Activated CD4-positive, alpha-beta T cell treated with anti-CD3 and anti-CD28 coated beads, Interleukin-2, Interleukin-6, amounts not matched to agents 100 ng/mL and 50 ng/mL, durations not matched to agents 16 hours and 8 hours (primary cell): ENCODE measurements at places on chromosomes 11 and 22.

- DNase-seq = no peak
These were observed 40.3 kb downstream of the ALX4 start for GRCh38 chr11:44269369-44270351.

GRCh38 chr11:19934828-19935259 lies 222.2 kb downstream of the NAV2 start:
- no peak for DNase-seq

DNA sequence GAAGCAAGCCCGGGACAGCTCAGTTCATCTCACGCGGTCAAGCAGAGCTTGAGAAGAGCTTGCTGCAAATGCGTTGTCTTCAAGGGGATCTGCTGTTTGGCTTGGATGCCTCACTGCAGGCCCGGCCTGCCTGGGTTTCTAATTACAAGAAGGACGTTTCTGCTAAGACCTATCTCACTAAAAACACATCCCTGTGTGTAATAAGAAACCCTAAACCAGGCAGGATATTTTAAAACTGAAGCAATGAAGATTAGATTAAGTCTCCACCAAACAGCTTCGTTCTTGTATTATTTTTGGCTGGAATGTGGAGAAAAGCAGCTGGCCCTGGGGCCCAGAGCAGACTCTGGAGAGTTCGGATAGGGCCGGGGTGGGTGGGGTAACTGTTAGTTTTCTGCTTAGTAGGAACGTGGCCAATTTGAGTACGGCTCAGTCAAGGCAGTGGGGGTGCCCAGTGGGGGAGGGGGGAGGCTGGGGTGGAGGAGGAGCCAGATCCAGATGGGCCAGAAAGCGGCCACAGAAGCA lies 6.0 kb downstream of the PKNOX2 start:
- DNase-seq = no peak

DNA sequence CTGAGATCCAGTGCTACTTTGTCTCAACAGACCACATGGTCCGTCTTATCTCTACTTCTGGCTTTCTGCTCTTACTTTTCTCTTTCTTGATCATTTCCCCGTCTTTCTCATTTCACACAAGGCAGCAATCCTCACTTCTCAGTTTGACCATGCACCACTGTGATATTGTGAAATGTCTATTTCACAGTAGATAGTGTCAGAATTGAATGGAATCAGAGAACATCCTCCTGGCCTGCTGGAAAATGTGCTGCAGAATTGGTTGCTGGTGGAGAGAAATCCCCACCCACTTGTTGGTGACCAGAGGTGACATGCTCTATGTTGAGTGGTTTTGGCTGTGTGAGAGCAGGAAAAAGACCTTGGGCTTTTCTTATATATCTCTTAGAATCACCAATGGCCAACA lies 57.8 kb upstream of the RCN1 start:
- peak; percentile 39 for DNase-seq

DNA sequence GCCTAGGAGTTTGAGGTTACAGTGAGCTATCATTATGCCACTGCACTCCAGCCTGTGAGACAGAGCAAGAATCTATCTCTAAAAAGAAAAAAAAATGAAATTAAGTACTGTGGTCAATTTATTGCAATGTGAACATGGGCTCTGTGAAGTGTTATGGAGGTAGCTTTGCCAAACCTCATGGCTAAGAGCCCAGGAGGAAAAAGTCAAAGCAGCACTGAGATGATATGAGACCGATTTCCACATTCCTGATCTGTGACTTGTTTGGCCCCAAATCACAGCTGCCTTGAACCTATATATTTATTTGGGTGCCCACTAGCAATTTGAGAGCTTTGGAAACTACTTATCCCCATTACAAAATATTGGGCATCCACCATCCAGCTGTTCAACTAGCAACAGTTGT lies 29.8 kb upstream of the TMEM135 start:
- DNase-seq = no peak

GRCh38 chr11:4697585-4697984 lies at the start of gene OR51E2:
Gene OR51E2 (minus strand): TSS chr11:4697853. CDS start chr11:4682711, 15,142 bp downstream.
- no peak for DNase-seq

GRCh38 chr22:20106205-20106848 lies 9.6 kb upstream of the RANBP1 start:
- DNase-seq = no peak

GRCh38 chr11:34168642-34169420 lies 63.4 kb downstream of the NAT10 start:
- no peak for DNase-seq

DNA sequence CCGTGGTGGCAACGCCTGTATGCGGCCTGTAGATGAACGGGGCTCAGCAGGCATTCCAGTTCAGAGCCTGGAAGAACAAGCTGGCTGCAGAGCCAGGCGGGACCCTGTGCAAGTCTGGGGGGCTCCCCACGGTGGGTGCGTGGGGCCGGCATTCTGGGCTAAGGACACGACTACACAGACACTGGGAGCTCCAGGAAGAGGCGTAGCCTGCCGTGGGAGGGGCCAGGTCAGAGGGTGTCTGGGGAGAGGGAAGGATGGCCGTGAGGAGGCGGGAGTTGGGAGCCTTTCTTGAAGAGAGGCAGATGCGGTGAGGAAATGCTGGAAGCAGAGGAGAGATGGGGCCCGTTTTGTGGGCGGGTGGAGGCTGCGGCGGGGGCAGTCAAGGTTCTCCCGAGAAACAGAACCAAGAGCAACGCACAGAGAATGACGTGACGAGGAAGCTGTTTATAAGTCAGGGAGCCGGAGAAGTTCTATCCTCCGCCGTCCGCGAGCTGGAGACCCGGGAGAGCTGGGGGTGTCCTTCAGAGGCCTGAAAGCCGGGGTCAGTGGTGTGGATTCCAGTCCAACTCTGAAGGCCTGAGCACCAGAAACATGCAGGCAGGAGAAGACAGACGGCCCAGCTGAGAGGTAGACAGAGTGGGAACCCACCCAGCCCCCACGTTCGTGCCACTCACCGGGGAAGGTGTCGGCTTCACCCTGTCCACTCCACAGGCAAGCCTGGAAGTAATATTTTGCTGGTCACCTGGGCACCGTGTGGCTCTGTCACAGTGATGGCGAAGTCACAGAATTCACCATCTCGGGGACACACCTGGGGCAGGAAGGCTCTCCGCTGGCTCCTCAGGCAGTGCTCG lies 529.6 kb downstream of the BRD1 start:
- no peak for DNase-seq

DNA sequence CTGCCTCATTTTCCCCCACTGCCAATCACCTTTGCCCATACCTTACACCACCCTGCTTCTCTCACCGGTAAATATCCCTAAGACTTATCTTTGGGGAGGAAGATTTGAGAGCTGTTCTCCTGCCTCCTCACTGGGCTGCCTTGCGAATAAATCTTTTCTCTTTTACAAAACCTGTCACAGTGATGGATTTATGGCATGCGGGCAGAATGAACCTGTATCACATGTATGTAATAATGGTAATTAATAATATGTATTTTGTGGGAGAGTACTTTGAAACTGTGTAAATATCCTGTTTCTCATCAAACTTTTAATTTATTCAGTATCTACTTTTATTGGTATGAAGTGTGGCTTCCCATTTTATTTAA lies 3.6 kb upstream of the USP18 start:
- no peak for DNase-seq

GRCh38 chr22:23467721-23468294 lies 112.3 kb downstream of the IGLL1 start:
- no peak for DNase-seq

DNA sequence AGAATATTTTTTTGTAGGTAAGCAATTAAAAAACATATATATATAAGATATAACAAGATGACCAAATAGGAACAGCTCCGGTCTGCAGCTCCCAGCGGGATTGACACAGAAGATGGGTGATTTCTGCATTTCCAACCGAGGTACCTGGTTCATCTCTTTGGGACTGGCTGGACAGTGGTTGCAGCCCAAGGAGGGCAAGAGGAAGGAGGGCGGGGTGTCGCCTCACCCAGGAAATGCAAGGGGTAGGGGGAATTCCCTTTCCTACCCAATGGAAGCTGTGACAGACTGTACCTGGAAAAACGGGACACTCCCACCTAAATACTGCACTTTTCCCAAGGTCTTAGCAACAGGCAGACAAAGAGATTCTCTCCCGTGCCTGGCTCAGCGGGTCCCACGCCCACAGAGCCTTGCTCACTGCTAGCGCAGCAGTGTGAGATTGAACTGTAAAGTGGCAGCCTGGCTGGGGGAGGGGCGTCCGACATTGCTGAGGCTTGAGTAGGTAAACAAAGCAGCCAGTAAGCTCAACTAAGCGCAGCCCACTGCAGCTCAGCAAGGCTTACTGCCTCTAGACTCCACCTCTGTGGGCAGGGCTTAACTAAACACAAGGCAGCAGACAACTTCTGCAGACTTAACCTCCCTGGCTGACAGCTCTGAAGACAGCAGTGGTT lies 163.8 kb downstream of the CWF19L2 start:
- no peak for DNase-seq

DNA sequence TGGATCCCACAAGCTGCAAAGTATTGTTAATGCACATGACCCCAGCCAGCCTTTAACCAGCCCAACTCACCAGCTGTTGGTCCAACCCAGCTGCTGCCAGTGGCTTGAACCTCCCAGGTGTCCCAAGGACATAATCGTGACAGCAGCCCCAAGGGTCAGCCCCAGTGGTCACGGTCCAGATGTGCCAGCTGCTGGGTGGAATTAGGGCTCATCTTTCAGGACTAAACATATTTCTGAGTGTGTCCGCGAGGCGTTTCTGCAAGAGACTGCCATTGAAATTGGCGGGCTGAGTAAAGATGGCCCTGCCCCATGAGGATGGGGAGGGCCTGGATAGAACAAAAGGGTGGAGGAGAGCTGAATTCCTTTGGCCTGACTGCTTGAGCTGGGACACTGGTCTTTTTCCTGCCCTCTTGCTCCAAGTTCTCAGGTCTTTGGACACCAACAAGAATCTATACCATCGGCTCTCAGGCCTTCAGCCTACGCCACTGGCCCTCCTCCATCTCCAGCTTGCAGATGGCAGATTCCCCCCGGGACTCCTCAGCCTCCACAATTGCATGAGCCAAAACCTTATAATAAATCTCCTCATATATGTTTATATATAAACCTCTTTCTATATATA lies 240.2 kb downstream of the MN1 start:
- no peak for DNase-seq

GRCh38 chr22:24156141-24156912 lies 25.0 kb upstream of the SUSD2 start:
- DNase-seq = peak; percentile 71

- DNase-seq = no peak
These were observed 3.1 kb downstream of the TRPM5 start for GRCh38 chr11:2441171-2441570.

GRCh38 chr22:49704345-49705215 lies 123.1 kb downstream of the BRD1 start:
- DNase-seq = no peak

GRCh38 chr11:68099474-68100405 lies 21.4 kb downstream of the CHKA start:
- no peak for DNase-seq

GRCh38 chr11:92137747-92138146 lies 86.9 kb upstream of the FAT3 start:
- no peak for DNase-seq

- no peak for DNase-seq
These were observed 24.2 kb downstream of the NUP50 start for GRCh38 chr22:45187891-45188290.

GRCh38 chr11:73645972-73646631 lies at the start of gene PLEKHB1:
Gene PLEKHB1 (plus strand): TSS chr11:73646581. CDS start chr11:73646609, 28 bp downstream.
- no peak for DNase-seq

GRCh38 chr11:106594751-106595351 lies 423.4 kb downstream of the GUCY1A2 start:
- DNase-seq = no peak
